Stimulated activated CD4-positive, alpha-beta T cell treated with anti-CD3 and anti-CD28 coated beads, Interleukin-4, amount 100 ng/mL, for 24 hours (primary cell): ENCODE measurements at places on chromosomes 3 and 15.

GRCh38 chr3:15450438-15451215, 23.2 kb downstream of the EAF1 start:
- no peak for DNase-seq

GRCh38 chr15:20358779-20359414, 182.7 kb downstream of the GOLGA6L6 start:
- DNase-seq: no peak

DNA sequence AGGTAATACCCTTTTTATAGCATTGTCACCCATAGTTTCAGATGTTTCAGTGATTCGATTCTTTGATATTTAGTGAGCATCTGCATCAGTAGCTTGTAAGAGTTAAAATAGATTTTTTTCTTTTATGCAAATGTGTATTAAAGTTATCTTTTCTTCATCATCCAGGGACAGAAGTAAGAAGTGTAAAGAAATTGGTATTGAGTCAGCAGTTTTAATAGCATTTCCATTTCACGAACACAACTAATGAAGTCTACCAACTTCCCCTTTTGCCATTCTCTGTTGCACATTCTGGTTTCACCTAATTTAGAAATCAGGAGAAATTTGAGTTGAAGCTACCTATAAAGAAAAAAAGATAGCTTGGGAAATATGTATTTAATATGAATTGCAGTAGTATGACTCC, 127.9 kb downstream of the ROBO1 start:
- DNase-seq: no peak

GRCh38 chr3:186451371-186451770, 89.3 kb upstream of the DGKG start:
- no peak for DNase-seq

DNA sequence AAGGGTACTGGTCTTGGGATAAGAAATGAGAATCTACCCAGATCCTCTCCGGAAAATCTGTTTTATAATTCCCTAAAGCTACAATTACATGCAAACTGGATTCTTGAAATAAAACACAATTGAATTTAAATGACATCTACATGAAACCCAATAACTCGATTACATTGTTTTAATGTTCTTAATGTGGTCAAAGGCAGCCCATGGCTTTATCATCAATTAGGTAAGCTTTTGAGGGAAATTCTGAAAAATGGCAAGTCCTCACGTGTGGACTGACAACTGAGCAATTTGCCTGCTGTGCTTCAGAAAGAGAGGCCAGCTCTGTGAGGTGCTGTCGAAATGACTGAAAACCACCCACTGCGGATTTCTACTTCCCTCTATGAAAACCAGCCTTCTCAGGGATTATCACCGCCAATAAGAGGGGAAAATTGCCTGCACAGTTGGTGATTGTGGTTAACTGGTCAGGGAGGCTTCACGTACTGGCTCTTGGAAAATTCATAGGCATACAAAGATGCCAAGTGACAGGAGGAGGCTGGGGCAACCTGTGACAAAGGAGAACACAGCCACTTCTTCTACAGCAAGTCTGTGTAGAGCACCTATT, 200.8 kb upstream of the SLCO3A1 start:
- DNase-seq: no peak

GRCh38 chr15:98859149-98859548, 148.4 kb downstream of the PGPEP1L start:
- DNase-seq: no peak

DNA sequence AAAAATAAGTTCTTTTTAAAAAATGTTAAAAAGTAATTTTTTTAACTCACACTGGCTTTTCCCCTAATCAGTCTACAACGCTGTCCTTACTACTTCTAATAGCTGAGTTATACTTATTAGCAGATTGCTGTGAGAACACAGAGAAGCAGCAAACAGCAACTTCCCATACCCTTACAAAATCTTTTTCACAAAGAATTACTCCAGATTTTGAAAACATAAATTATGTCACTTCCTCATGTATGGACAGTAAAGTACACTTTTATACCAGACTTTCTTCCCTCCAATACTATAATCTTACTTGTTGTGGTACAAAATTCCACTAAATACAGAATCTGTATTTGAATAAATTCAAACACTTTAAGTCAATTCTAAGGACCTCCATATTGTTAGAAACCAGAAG, 2.1 kb downstream of the PHC3 start:
- no peak for DNase-seq

- DNase-seq: no peak
Observed at GRCh38 chr3:14595561-14595960, 55.4 kb upstream of the GRIP2 start.

GRCh38 chr3:140499114-140499757, 178.6 kb upstream of the TRIM42 start:
- no peak for DNase-seq
